ENCODE measurements at places on chromosomes 11 and 22.

DNA sequence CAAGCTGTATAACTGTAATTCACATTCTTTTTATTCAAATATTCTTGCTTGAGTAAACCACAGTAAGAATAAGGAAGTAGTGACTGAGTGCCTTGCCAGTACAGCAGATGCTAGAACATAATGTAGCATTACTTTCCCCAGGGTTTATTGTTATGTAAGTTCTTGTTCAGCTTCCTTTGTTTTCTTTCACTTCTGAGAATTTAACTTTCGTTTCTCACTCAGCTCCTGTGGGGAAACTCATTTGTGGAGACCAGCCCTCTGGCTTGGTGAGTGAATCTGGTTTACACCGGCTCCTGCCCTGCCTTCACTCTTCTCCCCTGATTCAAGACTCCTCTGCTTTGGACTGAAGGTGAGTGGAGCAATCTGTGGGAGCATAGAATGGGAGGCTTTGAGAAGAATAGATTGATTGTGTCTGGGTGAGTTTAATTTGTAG is at the start of gene TRIM22:
TRIM22 (plus strand) TSS at position 240 of the 433 bp plus-strand sequence. CDS start 6,443 bp downstream, outside the sequence.
- no peak for DNase-seq

DNA sequence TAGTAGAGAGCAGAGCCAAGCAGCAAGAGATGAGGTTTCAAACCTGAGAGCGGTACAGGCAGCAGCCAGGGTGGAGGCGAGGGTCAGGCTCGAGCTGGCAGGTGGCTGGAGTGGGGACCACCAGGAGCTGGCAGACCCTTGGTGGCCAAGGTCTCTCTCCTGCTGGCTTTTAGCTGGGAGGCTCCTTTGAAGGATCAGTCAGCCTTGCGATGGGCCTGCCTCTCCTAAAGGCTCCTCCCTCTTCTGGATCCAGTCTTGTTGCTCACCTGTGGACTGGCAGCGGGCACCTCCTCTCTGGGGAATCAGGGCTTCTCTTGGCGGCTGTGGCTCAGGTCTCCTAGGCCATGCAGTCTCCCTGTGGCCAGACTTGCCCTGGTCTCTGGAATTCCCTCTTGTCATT is 24.8 kb downstream of the TPST2 start:
- no peak for DNase-seq

GRCh38 chr22:16717699-16718558 is 107.3 kb downstream of the XKR3 start:
- no peak for DNase-seq

DNA sequence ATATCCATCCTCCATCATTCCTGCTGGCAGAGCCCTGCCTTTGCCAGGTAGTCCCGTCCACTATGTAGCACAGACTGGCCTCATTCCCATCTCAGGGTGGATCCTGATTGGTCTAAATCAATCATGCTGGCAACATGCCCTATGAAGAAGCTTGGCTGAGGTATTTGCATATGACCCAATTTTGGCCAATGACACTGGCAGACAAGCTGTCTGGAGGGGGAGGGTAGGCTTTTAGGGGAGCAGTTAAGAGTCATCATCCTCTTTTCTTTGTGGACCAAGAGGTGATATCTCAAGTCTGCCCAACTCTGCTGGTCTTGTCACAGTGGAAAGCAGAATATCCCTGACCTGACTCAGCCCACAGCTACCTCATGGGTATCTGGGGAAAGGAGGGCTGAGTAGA is 5.1 kb downstream of the CCDC89 start:
- no peak for DNase-seq

DNA sequence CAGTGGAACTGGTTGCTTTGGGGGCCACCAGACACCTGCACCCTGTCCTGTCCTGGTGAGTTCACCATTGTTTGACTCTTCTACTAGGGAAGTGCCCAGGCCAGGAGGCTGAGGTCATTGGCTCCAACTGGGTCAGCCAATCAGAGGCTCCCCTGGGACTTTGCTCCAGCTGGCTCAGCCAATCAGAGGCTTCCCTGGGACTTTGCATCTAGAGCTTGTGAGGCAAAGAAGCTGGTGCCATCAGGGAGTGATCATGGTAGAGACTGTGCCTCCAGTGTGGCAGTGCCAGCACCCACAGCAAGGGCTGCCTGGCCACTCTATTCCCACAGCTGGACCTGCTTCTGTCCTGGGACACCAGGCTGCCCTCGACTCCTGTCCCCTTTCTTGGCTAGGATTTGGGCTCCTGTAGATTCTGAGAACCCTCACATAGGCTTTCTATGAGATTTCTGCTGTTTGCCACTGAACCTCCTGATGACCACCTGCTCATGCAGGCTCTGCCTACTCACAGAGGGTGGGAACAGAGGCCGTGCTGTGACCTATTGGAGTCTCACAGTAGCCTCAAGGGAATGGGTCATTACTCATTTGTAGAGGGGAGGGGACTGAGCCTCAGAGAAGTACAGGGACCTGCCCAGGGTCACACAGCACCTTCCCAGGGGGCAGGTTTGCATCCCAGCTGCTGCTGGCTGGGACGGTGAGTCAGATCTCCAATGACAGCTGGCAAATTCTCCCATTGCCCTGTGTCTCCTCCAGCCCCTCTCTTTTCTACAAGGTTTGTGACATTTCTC is 59.2 kb upstream of the SHISAL1 start:
- no peak for DNase-seq

DNA sequence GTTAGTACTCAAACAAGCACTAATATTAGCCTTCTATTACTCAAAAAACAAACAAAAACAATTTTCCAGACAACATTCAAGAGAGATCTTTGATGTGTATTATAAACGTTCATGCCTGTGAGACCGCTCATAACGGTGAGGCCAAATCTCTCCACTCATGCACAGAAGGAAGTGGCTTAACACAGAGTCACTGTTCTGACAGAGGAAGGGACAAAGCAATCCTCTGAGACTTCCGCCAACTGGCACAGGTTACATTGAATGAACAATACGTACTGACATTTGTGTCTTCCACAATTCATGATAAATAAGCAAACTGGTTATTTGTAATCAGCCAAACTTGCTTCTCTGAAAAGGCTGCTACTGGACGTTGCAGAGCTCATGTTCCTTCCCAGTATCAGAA is 30.5 kb downstream of the CHKA start:
- no peak for DNase-seq

DNA sequence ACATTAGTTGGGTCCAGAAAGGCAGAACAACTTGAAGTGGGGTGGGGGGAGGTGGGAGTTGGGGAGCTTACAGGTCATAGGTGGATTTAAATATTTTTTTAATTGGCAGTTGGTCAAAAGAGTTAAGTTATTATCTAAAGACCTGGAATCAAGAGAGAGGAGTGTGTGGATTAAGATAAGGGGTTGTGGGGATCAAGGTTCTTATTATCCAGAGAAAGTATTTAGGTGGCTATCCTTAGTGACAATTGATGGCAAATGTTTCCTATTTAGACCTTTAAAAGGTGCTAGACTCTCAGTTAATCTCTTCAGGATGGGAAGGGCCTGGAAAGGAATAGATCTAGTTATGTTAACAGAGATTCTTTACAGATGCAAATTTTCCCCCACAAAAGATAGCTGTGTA is 120.7 kb upstream of the OR9Q1 start:
- no peak for DNase-seq

DNA sequence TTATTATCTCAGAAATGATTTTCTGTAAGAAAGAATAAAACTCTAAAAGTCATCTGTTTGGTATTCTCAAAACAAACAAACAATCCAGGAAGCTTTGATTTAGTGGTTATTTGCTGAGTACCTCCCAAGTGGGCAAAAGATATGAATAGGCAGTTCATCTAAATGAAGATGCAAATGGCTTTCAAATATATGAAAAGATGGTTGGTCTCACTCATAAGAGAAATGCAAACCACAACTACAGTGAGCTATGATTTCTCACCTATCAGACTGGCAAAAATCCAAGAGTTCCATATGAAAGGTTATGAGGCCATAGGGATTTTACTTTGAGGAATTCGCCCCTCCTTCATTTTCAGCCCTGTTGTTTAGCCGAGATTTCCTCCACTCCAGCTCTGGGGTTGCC is 11.3 kb upstream of the P2RY2 start:
- no peak for DNase-seq

DNA sequence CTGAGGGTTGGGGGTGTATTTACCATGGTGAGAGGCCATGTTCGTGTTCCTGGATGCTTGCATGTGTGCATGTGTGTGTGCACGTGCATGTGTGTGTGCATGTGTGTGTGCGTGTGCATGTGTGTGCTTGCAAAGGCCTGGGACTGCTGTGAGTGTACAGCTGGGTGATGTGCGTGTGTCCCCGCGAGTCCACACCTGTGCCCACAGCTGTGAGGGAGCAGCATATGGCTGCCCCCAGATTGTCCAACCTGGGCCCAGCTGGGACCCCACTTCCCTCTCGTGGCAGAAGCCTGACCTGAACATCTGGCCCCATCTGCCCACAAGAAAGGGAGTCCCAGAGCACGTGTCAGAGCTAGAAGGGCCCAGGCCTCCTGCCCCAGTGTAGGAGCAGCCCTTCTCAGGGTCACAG is 8.4 kb upstream of the CD248 start:
- no peak for DNase-seq

- no peak for DNase-seq
Measured at GRCh38 chr11:120511820-120512738, 531 bp downstream of the GRIK4 start.

DNA sequence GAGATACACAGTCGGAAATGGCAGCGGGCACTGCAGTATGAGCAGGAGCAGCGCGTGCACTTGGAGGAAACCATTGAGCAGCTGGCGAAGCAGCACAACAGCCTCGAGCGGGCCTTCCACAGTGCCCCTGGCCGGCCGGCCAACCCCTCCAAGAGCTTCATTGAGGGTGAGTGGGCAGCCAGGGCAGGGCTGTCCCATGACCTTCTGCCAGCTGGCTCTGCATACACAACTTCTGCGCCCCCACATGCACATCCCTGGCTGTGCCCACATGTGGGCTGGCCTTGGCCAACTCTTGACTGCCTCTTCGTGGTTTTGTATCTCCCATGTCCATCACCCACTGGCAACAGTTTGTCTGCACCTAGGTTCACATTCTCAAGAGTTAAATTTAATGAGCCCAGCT is 81.1 kb downstream of the MORC2 start:
- no peak for DNase-seq

DNA sequence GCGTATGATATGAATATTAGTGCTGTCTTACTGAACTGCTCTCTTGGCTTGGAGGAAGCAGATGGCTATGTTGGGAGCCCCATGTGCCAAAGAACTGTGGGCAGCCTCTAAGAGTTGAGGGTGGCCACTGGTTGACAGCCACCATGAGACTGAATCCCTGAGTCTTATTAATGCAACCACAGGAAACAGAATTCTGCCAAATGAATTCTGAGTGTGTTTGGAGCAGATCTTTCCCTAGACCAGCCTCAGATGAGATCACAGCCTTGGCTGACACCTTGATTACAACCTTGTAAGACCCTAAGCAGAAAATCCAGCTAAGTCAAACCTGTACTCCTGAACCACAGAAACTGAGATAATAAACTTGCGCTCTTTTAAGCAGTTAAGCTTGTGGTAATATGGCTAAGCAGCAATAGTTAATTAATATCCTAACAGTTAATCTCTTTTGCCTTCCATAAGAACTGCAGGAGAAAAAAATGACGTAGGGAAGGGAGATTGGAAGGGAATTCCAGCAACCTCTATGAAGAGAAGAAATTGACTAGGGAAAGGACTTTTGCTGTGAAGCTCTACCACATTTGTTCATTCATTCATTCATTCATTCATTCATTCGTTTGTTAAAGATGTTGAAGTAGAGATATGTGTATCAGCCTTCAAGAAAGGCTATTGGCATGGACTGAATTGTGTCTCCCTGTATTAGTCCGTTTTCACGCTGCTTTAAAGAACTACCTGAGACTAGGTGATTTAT is 26.8 kb downstream of the ADM start:
- DNase-seq, result no peak

DNA sequence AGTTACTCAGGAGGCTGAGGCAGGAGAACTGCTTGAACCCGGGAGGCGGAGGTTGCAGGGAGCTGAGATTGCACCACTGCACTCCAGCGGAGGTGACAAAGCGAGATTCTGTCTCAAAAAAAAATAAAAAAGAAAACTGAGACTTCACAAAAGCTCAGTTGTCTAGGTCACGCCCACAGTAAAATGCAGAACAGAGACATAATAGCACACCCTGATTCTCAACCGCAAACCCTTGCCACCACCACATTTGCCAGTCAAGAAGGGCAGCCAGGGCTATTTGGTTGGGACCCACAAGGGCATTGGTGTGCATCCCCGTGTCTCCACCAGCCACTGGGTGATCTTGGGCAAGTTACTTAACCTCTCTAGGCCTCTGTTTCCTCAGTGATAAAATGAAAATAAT is 25.4 kb downstream of the CREB3L1 start:
- DNase-seq, result no peak

DNA sequence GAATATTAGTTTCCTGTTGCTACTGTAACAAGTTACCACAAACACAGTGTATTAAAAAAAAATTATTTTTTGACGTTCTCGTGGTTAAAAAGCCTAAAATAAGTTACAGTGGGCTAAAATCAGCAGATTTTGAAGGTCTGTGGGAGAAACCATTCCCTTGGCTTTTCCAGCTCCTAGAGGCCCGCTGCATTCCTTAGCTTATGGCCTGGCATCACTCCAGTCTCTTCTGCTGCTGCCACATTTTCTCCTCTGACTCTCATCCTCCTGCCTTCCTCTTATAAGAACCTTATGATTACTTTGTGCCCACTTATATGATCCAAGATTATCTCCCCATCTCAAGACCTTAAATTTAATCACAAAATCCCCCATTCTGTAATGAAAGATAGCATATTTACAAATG is 392.7 kb downstream of the GUCY1A2 start:
- no peak for DNase-seq

GRCh38 chr11:119154178-119154577 is 5.3 kb downstream of the ABCG4 start:
- no peak for DNase-seq

DNA sequence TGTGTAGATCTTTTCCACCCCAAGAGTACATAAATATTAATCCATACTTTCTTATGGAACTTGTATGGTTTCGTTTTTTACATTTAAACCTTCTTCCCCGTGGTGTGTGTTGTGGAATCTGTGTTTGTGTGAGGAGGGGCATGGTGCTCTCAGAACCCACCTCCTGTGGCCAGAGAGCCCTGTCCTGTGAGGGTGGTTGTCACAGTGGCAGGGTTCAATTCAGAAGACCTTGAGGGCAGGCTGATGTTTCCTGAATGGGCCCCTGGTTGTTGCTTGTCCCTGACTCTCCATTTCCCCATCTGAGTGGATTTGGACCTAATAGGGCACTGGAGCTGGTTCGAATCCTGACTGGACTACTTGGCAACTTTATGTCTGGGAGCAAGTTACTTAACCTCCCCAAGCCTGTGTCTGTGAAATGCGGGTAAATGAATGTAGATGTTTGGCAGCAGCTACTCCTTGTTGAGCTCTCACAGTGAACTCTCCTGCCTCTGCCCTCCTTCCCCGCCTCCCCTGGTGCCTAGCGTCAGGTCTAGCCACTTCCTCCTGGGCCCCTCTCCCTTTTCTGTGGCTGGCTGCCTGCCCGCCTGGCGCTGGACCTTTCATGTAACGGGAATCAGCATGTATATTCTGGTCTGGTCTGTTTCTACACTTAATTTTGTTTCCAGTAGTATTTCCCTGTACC is 7.3 kb downstream of the NEAT1 start:
- no peak for DNase-seq

- DNase-seq, result no peak
Measured at GRCh38 chr11:86511086-86511551, 136.4 kb downstream of the CCDC81 start.

- no peak for DNase-seq
Measured at GRCh38 chr22:37146507-37147180, 3.1 kb downstream of the IL2RB start.

GRCh38 chr11:29629286-29629685 is 387.5 kb downstream of the KCNA4 start:
- DNase-seq, result no peak

GRCh38 chr11:126090452-126090851 is 27.8 kb upstream of the CDON start:
- no peak for DNase-seq
